ENCODE measurements at places on chromosomes 2 and 18. TPM values are rescaled to one million over a fixed set of nuclear protein-coding genes. Genes with fewer than 3 reads are reported as not detected.

DNA sequence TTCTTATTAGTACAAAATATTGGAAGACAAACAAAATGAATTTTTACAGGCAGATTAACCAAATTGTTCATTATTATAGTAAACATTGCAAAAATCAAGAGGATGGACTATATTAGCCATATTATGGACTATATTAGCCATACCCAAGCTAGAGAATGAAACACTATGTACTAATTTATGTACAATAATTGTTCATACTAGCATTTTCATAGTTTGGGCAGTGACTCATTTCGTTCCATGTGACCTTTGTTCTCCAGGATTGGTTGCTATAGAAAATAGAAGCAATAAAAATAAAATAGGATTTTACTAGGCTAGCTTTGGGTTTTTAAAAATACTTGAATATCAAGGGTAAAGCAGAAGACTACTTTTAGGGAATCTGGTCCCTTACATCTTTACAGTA lies 176.8 kb downstream of the ZEB2 start:
- no peak for DNase-seq

EGR4 gene
- polyA plus RNA-seq = not detected

GRCh38 chr2:46829231-46829995 lies 86.2 kb downstream of the MCFD2 start:
- DNase-seq = no peak

- no peak for DNase-seq
These were observed 211.1 kb downstream of the PTPRM start for GRCh38 chr18:7778181-7778580.

TTC39C gene
- 26.2 TPM for polyA plus RNA-seq

OTX1 gene
- not detected for polyA plus RNA-seq

DNA sequence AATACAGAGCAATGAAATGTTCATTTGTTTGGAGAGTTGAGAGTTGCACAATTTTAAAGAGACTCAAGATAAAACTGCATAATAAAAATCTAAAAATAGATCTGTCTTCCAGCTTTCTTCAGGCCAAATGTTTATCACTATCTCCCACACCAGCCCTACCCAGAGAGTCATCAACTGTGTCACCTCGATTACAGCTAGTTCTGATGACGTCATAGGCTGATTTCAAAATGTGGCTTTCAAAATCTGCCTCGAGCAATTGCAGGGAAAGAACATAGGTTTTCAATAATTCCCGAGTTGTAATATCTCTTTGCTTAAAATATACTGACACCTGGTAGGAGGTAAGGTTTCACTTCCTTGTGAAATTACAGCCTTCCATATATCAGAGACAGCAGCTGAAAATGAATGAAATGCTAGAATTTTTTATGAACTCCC lies 677.6 kb upstream of the ID2 start:
- no peak for DNase-seq

GRCh38 chr2:19046986-19047780 lies 311.2 kb downstream of the OSR1 start:
- no peak for DNase-seq

DNA sequence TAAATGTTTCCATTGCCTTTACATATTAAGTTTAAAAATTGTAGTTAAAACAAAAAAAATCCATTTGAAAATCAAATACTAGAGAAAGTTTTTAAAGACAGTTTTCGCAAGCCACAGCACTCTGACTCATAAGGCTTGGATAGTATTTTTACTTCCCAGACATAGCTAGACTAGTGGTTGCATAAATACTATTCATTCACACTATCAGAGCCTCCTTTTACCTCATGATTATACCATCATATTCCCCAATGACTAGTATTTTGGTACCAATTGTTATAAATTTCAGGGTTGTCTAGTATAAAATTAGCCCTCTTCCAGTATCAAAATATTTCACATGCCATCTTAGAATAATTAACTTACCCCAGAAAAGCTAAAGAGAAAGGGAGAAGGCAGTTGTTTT lies 393.5 kb downstream of the ERBB4 start:
- no peak for DNase-seq

DNA sequence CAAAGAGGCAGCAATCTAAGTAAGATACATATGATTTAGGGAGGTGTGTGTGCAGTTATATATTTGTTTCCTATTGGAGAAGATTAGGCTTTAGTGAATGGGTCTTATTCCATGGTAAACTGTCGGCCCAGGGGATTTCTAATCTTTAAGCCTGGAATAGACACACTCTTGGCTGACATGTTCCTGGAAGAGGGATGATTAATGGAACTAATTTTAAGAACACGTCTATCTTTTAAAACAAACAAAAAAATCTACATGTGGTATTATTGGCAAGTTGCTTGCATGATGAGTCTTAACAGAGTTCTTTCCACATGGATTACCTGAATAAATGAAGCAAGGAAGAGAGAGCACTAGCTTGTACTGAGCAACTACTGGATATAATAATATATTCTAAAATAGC lies 114.2 kb upstream of the NT5C1B start:
- no peak for DNase-seq

SLC66A3 gene
- 40.3 TPM for polyA plus RNA-seq

POMC gene
- polyA plus RNA-seq = 6.9 TPM

DNA sequence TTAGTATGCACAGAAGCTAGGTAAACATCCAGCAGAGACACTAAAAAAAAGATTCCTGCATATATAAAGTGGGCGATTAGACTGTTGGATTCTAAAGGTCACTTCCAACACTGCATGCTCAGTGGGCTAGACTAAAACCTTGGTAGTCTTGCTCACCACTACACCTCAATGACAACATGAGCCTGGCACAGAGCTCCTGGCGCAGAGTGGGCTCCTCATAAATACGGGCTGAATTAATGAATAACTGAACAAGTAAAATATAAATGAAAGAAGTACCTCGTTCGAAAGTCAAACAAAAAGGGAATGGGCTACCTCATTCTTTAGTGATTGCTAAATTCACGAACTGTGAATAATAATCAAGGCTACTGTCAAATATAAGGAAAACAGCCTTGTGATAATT lies 185.3 kb downstream of the STK39 start:
- no peak for DNase-seq

DNA sequence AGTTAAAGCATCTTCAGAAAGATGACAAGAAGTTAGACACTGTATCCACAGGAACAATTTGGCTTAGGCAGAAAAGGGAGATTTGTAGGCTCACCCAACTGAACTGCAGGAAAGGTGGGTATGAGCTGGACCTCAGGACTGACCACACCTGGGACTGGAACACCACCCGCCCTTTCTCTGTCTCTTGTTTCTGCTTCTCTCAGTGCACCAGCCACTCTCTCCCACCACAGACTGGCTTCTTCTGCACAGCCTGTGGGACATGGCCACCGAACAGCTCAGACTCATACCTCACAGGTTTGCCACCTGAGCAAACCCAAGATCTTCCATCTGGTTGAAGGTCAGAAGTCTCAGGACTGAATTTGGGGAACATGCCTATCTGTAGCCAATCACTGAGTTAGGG lies 14.2 kb upstream of the MALT1 start:
- no peak for DNase-seq

GRCh38 chr2:174503161-174503809 lies 16.5 kb upstream of the GPR155 start:
- no peak for DNase-seq

QPCT gene
- 0.14 TPM for polyA plus RNA-seq

- DNase-seq = no peak
These were observed 46.3 kb downstream of the TNFRSF11A start for GRCh38 chr18:62371436-62371835.

DNA sequence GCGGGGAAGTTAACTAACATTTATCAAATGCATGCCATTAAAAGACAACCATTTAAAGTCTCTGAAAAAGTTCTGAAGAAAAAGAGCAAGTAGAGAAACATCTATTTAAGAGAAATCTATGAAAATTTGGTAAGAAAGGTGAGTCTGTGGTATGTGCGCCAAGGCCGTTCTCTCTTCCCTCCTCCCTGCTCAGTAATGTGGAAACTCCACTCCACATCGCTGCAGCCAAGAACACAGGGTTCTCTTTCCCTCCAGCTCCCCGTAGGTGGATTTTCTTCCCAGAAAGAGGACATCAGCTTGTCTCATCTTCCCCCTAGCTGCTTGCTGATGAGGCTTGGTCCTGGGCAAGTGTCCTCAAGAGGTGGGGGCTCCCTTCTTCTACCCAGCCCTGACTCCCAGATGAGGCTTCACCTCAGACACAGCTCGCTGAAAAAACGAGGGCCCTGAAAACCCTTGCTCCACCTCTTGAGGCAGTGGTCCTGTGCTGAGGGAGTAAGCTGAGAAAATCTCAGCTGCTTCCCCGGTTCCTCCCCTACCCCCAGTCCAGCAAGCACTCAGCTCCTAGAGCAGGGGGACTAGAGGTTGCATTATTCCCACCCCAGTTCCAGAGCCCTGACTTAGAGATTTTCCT lies 45.8 kb upstream of the PTPRM start:
- no peak for DNase-seq

- DNase-seq = peak; percentile 17
These were observed 89.6 kb downstream of the ACTR3 start for GRCh38 chr2:113979191-113980128.

DNA sequence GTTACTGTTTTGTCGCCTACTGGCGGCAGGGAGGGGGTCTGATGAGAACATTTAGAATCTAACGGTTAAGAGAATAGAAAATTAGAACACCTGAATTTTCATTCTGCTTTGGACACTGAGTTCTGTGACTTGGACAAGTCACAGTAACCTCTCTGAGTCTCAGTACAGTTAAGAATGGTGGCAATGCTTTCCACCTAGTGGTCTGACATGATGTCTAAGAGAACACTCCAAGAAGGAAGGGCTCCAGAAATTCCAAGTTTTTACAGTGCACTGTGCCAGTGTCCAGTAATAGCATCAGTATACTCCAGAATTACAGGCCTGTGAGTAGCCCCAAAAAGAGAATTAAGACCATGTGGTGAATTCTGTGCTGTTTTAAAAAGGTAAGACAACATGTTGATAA lies 174.1 kb upstream of the ZFP36L2 start:
- DNase-seq = no peak

GRCh38 chr2:201070948-201071478 lies 458 bp downstream of the HYCC2 start:
- DNase-seq = no peak

GRCh38 chr18:35075132-35075531 lies 33.9 kb downstream of the MAPRE2 start:
- DNase-seq = no peak

GRCh38 chr2:158778243-158778642 lies 16.9 kb upstream of the DAPL1 start:
- DNase-seq = no peak

DNA sequence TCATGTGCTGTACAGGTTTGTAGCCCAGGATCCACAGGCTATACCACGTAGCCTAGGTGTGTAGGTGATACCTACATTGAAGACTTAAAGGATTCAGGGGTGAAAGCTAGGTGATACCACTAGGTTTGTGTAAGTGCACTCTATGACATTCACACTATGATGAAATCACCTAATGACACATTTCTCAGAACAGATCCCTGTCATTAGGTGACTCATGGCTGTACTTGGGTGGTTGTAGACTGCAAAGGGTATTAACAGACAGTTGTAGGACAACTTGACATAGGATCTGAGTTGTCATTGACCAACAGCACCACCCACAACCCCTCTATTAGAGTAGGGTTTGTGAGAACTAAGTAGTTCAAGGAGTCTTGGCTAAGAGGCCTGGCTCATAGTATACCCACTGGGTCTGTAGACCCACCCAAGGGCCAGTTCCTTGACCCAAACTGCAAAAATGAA lies 27.7 kb upstream of the SMCHD1 start:
- DNase-seq = no peak

DNA sequence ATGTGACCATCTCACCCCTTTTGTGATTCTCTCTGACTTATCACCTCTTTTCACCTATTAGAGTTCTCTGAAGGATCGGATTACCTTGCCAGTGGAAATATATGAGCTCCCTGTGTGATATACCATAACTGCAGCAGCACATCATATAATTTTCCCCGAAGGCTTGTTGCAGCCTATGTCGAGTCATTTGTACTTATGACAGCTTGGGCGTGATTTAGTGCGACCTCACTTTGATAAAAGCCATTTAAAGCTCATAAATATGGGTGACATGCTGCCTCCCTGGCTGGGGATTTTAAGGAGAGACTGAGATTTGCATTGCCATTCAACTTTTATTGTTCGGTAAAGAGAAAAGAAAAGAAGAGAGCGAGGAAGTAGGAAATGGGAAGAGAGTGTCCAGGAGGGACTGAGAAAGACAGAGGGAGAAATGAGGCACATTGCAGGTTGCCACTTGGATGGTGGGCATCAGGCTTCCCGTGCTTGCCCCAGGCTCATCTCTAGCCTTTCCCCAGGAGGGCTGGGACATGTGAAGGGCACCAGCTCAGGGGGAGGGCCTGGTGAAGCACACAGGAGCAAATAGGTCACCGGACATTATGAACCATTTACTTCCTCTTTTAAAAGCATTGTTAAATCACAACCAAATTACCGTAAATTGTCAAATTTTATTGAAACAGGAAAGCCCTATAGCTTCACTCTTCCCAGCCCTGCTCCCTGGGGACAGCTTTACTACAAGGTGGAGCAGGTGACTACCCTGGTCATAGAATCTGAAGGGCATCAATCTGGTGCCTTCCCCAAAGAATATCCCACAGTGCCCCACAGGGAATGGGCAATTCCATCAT lies 161.3 kb downstream of the SETBP1 start:
- no peak for DNase-seq

GRCh38 chr2:233101816-233102215 lies 41.7 kb downstream of the INPP5D start:
- no peak for DNase-seq

STPG4 gene
- polyA plus RNA-seq = not detected

GRCh38 chr2:202099515-202099914 lies 26.5 kb downstream of the KIAA2012 start:
- DNase-seq = no peak

DNA sequence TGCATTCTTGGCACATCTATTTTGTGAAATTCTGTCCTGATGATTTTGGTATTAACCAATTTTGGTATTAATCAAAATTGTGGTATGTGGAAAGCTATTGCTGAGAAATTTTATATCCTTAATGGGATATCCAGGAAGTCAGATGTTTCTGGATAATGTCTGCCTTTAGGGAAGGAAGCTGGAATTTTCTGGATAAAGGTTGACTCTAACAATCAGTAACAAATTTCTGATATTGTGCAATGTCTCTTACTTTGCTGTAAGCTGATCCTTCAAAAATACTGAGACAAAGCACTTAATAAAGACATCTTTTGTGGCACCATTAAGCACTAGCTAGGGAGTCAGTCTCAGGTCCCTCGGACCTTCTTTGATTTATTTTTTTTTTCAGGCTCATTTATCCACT lies 100.8 kb upstream of the UGP2 start:
- DNase-seq = no peak

PDE1A gene
- 0.50 TPM for polyA plus RNA-seq

DNA sequence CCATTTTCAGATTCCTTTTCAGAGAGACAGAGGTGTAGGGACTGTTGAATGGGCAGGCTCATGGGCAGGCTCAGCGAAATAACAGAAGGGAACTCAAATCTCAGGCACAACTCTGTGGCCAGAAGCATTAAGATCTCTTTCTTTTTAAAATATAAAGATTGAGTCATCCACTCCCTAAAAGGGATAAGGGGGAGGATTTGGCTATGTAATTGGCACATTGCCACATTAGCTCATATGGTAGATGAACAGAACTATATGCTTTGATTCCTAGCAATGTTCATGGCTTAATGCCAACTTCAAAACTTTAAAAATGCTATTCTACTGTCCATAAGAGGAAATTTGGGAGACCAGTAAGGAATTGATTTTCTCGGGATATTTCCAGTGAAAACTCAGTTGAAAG lies 53.8 kb upstream of the SLC5A7 start:
- no peak for DNase-seq
